ENCODE measurements at places on chromosomes 12 and 14. TPM values are rescaled to one million over a fixed set of nuclear protein-coding genes. Genes with fewer than 3 reads are reported as not detected.

- DNase-seq: no peak
These were observed 5.9 kb downstream of the CDH24 start for GRCh38 chr14:23051141-23052057.

- DNase-seq: no peak
These were observed 30.0 kb upstream of the EID3 start for GRCh38 chr12:104273503-104273902.

GRCh38 chr12:120830052-120830940 is 73.9 kb downstream of the SPPL3 start:
- DNase-seq: no peak

GRCh38 chr12:11621797-11622423 is 27.6 kb upstream of the ETV6 start:
- no peak for DNase-seq

GRCh38 chr14:65238456-65238855 is 136.1 kb upstream of the MAX start:
- no peak for DNase-seq

GRCh38 chr14:96039633-96040311 is 610 bp downstream of the C14orf132 start:
- no peak for DNase-seq

DNA sequence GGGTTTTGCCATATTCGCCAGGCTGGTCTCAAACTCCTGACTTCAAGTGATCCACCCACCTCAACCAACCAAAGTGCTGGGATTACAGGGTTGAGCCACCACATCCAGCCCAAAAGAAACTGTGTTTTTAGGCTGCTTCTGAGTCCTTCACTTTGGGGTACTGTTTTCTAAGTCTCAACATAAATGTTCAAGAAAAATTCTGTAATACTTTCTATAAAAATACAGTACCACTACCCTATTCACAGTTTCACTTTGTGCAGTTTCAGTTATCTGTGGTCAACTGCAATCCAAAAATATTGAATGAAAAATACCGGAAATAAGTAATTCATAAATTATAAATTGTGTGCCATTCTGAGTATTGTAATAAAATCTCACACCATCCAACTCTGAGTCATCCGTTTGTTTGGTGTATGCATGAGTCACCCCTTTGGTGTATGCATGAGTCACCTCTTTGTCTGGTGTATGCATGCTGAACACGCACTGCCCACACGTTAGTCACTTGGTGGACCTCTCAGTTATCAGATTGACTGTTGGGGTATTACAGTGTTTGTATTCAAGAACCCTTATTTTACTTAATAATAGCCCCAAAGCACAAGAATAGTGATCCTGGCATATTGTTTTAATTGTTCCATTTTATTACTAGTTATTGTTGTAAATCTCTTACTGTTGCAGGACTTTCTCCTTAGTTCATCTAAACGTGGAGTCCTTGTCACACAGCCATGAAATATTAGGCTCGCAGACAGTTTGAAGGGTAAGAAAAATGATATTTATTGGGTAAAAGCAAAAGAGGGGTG is 190.2 kb downstream of the FSCB start:
- DNase-seq: no peak

GRCh38 chr12:68324531-68324930 is 7.6 kb downstream of the MDM1 start:
- no peak for DNase-seq

DNA sequence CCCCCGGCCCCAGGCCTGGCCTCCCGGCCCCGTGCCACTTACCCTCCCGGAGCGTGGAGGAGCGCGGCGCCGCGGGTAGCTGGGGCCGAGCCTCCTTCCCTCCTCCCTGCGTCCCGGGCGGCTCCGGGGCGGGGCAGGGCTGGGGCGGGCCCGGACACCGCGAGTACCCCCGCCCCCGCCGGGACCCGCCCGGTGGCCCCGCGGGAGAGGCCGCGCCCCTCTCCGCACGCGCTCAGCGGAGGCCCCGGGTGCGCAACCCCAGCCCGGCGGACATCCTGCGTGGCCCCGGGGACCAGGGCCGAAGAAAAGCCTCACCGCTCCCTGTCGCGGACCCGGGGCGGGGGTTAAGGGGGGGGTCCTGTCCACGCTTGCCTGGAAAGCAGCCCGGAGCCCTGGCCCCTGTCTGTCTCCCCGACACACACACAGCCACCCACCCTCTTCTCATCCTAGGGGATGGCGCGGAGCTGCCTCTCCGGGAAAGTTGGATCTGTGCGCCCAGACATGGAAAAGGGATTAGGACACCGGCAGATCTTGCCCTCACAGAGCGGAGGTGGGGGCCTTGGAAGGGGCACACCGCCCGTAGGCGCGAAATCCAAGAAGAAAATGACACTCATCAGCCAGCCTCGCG is at the start of gene SYNE3:
TSS of gene SYNE3 (minus strand) at position 97 of the 628 bp plus-strand sequence. CDS start 40,829 bp downstream, outside the sequence.
- DNase-seq: peak; percentile 91

- DNase-seq: no peak
These were observed 839 bp downstream of the GSG1 start for GRCh38 chr12:13102461-13103195.

DNA sequence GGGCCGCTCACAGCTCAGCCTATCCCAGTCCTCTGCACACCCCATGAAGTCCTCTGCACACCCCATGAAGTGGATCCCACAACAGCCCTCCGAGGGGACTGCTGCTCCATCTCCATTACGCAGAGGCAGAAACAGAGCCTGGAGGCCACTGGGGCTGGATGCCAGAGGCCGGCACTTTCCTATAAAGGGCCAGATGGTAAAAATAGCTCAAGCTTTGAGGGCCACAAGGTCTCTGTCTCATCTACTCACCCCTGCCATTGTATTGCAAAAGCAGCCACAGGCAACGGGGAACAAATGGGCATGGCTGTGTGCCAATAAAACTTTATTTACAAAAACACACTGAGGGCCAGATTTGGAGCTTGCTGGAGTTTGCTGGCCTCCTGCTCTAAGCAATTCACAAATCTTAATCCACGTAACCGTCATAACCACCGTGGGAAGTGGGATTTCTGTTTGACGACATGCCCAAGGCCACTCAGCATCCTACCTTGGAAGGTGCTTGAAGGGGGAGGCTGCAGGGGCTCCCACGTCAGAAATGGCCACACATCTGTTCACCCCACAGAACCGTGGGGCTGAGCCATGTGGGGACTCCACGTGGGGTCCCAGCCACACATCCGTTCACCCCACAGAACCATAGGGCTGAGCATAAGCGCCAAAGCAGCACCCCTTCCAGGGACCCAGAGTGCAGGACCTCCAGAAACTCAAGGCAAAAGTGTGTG is 92.0 kb downstream of the NCOR2 start:
- DNase-seq: peak; percentile 68

GRCh38 chr14:20345366-20345765 is 1.9 kb downstream of the PARP2 start:
- no peak for DNase-seq

GRCh38 chr14:94889520-94890312 is 119.8 kb upstream of the GSC start:
- DNase-seq: no peak

DNA sequence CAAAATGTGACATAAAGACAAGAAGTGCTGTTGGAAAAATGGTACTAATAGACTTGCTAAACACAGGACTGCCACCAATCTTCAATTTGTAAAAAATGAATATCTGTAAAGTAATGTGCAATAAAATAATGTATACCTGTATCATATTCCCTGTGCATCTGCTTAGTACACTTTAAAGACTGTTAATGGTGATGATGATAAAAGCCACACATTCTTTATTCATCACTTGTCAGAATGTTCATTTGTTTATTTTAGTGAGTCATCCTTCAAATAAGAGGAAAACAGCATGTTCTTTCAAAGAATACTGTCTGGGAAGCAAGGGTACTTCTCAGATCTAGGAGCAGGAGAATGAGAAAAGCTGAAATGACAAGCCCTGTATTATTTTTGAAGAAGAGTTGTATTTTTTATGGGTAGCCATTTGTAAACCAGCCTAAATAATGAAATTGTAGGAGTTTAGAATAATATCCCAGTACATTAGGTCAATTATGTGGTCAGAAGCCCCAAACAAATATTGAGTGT is 78.3 kb upstream of the PSMA6 start:
- no peak for DNase-seq

DNA sequence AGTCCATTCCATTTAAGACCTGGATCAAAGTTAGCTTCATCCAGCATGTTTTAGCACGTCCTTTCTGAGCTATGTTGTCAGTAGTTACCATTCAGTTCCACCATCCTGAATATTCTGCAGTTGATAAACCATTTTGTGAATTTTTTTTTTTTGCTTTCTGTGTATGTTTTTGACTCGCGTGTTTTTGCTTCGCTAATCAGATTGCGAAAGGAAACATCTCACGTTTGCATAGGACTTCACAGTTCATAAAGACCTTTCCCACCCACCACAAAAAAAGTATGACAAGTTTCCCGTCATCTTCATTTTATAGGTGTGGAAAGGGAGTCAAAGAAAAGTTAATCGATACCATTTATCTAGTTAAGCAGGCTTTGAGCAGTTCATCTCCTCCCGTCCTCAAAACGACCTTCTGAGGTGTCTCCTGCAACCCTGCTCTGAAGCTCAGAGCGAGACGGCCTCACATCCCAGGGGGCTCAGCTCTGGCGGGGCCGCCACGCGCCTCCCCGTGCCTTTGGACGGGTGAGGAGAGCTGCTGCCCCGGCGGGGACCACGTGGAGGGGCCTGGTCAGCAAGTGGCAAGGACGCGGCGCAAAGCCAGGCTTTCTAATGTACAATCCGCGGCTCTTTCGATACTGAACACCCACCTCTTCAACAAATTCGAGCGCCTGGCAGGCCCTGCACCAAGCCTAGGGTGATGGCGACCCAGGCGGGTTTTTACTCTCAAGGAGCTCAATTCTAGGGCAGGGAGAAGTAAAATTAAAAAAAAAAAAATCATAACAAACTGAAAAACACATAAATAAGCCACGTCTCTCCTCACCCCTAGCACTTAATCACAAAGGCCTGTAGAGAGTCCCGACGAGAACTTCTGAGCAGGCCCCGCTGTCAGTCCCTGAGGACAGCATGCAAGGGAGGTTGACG is 988 bp upstream of the TMEM263 start:
- DNase-seq: peak; percentile 67

- DNase-seq: peak; percentile 94
These were observed 15.6 kb upstream of the LRTM2 start for GRCh38 chr12:1804545-1805332.

DNA sequence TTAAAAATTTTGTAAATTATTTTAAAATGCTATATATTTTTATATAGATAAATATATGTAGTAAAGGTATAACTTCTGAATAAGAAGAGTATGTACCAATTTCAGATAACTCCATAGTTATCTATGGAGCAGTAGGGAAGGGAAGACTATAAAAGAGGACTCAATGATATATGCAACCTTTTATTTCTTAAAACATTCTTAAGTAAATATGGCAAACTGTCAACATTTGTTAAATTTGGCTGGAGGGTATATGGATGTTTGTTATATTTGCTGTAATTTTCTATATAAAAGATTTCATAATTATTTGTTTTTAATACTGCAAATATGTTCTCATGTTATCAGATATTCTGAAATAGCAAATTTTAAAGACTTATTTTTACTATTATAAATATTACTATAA is 38.3 kb upstream of the TSPAN11 start:
- no peak for DNase-seq

- no peak for DNase-seq
These were observed 601.8 kb upstream of the ATXN7L3B start for GRCh38 chr12:73935817-73936216.

- no peak for DNase-seq
These were observed 112.2 kb downstream of the DYRK2 start for GRCh38 chr12:67760586-67761275.

CLEC2D gene
- total RNA-seq: 3.0 TPM

TSPAN19 gene
- 0.49 TPM for total RNA-seq

ARMH4 gene
- total RNA-seq: 5.5 TPM

SLC8A3 gene
- 0.14 TPM for total RNA-seq

KLHDC1 gene
- 7.1 TPM for total RNA-seq

GLS2 gene
- 0.76 TPM for total RNA-seq

FAM186B gene
- 0.62 TPM for total RNA-seq
